ENCODE measurements at places on chromosomes 5 and 9.

DNA sequence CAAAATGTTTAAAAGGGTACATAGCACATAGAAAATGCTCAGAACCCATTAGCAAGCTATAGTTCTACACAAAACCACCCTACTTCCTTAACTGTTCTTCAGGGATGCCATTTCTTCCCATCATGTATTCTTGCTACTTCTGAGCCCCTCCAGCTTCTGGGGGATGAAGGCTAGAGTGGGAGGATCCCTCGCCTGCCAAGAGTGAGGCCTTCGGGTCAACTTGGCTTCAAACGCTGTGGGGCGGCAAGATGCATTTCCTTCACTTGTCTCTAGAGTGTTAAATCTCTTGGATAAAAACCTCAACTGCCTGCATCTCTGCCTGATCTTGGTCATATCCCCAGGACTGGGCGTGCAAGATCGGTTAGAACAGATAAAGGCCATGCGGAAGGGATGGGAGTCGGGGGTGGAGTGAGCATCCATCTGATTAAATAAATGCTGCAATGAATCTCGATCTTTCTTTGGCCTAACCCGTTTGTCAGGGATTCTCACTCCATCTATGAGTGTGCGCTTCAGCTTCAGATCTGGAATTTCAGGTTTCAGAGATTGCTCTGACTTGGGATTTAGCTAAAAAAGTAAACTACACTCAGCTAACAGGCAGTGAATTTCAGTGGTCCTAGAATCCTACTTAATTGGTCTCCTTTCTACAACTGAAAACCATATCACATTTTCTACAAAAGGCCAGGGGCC, 118.0 kb upstream of the PANK3 start:
- DNase-seq, result no peak

DNA sequence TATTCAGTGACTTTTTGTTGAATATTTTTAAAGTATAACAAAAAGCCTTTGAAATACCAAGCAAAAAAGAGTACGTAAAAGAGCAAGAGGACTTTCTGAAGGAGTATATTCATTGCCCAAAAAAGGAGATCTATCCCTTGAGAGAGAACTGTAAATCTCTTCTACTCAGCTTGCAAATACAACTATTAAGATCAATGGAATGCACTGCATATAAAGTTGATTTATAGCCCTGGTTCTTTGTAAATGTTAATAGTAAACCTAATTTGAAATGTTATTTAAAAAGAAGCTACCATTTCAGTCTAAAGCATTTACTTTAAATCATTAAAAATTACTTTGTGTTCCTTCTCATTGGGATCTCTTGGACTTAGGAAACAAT, 168.1 kb downstream of the PDE4D start:
- no peak for DNase-seq

DNA sequence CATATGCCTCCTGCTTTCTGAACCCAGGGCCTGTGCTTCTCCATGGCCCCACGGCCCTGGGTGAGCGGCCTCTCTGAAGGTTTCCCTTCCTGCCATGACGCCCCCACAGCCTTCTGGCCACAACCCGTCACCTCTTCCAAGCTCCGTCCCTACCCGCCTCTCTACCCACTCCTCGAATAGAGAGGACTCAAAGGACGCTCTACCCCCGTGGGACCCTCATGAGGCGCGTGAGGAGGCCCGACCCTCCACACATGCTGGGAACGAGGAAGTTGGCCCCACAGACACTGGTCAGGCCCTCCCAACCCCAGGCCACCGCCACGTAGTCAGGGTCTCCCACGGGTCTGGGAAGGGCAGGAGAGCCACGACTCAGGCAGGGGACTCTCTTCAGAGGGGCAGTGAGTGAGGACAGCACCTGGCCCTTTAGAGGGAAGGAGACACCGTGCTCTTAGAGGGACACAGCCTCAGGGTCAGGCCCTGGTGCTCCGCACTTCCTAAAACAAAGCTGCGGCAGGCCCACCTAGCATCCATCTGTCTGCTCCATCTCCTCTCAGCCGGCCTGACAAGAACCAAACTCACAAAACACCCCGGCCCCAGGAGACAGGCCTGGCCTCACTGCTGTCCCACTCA, 5.3 kb downstream of the BRD3 start:
- no peak for DNase-seq

DNA sequence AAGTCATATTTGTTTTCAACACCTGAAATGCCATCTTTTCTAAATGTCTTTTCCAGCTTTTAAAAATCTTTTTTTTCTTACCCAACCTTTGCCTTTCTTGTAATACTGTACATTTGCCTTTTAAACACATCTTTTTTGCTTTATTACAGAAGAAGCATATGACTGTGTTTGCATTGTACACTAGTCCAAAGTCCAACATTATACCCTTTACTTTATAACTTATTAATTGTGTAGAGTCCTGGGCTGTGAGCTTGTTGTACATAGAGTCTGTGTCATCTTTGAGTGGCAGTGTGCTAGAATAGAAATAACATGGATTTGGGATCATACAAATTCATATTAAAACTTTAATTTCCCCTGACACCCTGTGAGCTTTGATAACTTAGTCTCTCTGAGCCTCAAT, 23.7 kb downstream of the CWC27 start:
- DNase-seq, result no peak

DNA sequence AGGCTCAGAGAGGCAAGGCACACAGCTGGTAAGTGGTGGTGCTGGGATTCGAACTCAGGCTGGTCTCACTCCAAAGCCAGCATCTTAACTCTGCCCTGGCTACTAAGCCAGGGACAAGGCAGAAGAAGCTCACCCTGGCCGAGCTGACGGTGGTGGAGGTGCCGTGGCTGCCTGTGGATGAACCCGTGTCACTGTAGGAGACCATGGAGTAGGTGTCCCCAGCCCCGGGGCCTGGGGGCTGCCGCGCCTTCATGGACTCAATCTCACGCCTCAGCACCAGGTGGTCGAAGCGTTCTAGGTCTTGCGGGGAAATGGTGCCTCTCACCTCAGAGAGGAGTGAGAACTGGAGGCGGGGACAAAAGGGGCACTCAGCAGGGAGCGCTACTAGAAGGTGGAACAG, 35.4 kb upstream of the AKNA start:
- DNase-seq, result no peak

GRCh38 chr5:56154732-56155484, 78.2 kb downstream of the ANKRD55 start:
- DNase-seq, result no peak

Data from HTR-8/SVneo (cell line).